ENCODE measurements at places on chromosomes 13 and 19.

GRCh38 chr19:16569609-16570320 is 2.5 kb downstream of the SLC35E1 start:
- no peak for DNase-seq

DNA sequence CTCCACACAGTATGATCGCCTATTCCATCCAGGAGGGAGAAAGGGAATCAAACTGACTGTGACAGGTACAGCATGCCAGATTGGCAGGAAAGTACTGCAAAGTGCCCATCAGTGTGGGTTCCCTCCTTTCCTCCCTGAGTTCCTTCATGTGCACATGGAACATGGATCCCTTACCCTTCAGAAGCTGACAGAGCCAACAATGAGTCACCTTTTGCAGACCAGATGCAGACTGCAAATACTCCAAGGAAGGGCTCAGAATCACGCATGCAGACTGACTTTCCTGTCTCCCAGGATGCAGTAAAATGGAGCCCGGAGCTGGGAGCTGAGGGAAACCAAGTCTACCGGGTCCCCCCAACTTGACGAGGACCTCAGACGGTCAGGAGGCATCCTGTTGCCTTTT is 41.8 kb downstream of the SACS start:
- DNase-seq, result no peak

DNA sequence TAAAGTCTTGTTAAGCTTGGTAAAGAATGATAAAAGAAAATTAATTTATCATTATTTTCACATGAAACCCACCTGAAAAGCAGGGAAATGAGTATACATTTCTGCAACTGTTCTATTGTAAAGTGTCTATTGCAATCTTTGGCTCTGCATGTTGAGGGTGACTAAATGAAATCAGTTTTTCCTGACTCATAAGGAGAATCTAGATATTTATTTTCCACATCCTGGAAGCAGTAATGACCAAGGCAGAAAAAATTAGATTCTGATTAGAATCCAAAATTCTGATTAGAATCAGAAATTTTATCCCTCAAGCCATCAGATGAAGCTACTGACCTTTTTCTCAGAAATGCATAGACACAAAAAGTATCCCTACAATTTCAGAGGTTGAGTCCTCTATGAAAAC is 178.4 kb downstream of the MYO16 start:
- DNase-seq, result no peak

DNA sequence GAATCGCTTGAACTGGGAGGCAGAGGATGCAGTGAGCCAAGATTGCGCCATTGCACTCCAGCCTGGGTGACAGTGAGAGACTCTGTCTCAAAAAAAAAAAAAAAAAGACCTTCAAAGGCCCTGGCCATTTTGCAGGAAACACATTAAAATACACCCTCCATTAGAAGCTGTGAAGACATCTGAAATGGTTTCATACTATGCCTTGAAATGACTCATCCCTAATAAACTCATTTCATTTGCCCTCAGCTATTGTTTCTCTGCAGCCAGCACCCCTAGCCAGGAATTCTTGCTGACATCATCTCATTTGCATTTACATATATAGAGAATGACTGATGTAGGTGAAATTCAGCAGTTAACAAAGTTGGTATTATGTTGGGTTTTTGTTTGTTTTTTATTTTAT is 8.7 kb downstream of the EML2 start:
- DNase-seq, result no peak

DNA sequence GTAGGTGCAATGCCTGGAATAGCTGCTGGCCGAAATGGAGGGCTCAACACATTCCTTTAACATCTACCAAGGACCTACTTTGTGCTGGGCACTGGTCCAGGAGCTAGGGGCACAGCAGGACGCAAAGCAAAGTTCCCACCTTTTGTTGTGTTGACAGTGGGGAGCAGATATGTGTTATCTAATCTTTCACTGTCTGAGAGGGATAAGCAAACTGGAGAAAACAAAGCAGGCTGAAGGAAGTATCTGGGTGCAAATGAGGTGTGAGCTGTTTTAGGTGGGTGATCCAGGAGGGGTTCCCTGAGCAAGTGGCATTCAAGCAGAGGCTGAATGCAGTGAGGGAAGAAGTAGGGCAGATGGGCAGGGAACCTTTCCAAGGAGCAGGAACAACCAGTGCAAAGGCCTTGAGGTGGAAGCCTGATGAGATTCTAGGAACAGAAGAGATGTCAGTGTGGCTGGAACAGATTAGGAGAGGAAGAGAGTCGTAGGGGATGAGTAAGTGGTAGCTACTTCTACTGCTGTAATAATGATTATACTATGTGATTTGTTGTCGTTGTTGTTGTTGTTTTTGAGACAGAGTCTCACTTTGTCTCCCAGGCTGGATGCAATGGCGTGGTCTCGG is 2.2 kb upstream of the PLAUR start:
- no peak for DNase-seq

DNA sequence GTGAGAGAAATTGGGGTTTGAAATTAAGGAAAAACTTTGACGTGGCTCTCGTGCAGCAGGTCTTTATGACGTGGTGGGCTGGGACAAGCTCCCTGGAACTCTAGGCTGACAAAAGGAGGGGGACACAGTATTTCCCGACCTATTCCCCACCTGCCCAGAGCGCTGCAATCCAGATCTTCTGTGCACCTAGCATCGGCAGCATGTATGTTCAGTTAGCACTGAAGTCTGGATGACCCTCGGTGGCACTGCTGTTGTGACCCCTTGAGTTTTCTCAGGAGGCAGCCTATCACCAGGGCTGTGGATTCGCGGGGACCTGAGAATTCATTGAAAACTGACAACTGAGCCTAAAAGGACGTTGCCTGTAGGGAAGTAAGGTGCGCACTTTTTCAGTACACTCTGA is 9.1 kb upstream of the ZNF536 start:
- DNase-seq, result no peak

- DNase-seq, result no peak
Measured at GRCh38 chr13:67183151-67183550, 47.0 kb downstream of the PCDH9 start.

- no peak for DNase-seq
Measured at GRCh38 chr19:23311551-23311950, 61.4 kb upstream of the ZNF724 start.

DNA sequence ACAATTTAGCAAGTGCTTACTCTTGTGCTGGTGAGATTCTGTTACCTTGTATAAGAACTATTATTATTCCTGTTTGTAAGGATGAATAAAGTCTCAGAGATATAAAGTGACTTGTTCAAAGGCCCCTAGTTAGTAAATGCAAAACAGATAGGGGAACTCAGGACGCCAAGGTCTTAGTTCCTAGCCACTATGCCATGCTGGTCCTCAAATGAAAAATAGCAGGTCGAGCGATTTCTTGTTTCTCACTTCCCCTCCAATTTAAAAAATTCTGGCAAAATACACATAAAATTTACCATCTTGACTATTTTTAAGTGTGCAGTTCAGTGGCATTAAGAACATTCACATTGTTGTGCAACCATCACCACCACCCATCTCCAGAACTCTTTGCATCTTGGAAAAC is 1.1 kb downstream of the TECR start:
- DNase-seq, result no peak

DNA sequence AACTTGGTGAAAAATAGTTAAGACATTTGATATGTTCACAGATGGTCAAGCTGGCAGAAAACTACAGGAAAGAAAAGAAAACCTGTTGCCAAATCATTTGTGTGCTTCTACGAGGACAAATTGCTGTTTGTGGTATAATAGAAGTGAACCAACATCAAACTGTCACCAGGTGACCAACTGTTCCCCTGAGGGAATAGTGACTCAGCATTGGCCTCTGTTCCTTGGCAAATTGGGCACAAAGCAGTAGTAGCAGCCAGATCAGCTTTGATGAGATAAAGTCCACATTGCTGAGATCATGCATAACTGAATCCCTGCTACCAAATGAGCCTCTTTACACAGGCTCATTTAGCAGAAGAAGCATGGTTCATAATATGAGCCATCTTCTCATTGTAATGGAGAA is 103.5 kb downstream of the POSTN start:
- DNase-seq, result peak; percentile 54

GRCh38 chr13:51298812-51299211 is 40.7 kb upstream of the SERPINE3 start:
- DNase-seq, result no peak

GRCh38 chr19:24081056-24081455 is 5.9 kb upstream of the ZNF254 start:
- no peak for DNase-seq

- DNase-seq, result peak; percentile 97
Measured at GRCh38 chr19:34677386-34678084, at the start of gene ZNF302. Gene ZNF302 (plus strand): TSS chr19:34677678. CDS start chr19:34678805, 1,127 bp downstream.

DNA sequence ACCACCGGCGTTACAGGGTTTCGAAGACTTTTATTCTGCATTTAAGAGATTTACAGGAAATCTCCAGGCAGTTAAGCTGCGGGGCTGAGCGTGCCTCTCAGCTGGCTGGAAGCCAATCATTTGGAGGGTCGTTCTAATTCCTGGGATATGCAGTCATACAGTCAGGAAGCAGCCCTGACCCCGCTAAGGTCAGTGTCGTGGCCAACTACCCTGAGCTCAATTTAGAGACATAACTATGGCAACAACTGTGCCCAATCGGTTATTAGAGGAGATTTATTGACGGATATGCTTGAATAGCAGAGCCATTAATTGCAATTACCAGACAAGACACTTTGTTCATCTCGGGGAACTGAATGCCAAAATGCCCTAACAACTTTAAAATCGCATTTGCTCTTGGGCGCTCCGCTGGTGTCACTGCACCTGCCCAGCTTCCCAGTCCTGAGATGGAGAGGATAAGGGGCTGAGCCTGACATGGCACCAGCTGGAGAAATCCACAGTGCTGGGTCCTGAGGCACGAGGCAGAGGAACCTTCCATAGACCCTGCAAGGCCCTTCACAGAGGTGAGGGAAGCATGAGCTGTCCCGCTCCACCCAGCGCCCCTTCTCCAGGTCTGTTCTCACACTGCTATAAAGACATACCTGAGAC is 15.1 kb upstream of the ZNF507 start:
- DNase-seq, result peak; percentile 5

DNA sequence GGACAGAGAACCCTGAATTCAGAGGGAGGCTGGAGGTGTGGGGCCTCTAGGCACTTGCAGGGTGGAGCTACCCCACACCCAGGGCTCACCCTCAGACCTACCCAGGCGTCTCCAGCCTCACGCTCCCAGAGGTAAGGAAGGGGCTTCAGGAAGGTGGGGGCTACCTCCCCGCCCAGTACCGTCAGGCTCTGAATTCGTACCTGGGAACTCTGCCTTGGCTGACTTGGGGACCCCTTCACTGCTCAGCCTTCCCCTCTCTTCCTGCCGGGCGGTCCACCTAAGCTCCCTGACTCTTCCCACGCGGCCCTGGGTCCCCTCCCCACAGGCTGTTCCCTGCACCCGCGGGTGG is 28.5 kb upstream of the PARP4 start:
- no peak for DNase-seq

DNA sequence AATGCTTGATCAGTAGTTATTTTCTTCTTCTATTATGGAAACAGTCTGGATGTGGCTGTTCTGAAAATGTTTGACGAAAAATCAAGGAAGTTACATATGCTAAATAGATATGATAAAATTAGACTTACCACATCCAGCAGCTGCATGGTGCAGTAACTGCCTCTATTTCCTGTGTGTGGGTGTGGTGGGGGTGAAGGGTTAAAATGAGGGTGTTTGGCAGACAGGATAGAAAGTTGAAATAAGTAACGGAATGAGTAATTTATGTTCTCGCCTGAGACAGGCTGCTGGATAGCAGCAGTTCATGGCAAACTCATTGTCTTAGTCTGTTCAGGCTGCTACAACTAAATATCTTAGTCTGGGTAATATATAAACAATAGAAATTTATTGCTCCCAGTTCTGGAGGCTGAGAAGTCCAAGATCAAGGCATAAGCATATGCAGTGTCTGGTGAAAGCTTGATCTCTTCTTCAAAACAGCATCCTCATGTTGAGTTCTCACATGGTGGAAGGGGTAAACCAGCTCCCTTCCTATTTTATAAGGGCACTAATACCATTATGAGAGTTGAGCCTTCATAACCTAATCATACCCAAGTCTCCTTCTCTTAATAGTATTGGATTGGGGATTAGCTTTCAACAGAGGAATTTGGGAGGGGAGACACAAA is 1248.9 kb downstream of the SLITRK5 start:
- DNase-seq, result no peak

- no peak for DNase-seq
Measured at GRCh38 chr19:46815833-46816627, 27.6 kb upstream of the SLC1A5 start.

DNA sequence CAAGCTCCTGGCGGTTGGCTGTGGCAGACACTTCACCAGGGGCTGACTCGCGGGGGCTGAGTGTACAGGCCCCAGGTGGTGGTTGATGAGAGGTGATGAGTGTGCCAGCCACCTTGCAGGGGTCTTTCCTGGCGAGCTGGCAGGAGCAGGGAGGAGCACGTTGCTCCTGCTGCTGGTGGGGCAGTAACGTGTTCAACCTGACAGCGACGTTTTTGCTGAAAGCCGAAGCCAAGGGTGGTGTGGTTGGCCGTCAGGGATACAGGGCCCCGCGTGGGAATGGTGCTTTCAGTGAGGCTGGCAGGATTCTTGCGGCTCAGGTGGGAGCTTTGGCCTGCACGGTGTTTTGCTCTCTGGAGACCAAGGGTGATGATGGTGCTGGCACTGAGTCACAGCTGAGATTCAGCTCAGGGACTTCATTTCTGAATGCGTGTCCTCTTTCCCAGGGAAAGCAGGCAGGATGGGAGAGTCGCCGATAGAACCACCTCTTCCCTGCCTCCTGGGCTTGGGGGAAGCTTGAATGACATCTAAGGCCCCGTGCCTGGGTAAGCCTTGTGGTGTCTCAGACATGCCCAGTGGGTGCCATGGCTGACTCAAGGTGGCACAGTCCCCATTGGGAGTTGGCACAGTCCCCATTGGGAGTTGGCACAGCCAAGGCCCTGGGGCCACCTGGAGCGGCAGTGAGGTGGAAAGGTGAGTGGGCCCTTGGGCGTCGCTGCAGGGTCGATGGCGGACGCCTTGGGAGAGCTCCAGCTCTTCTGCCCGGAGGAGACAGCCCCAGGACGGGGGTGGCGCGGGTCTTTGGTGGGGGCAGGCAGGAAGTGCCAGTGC is 8.8 kb downstream of the DAZAP1 start:
- no peak for DNase-seq

- DNase-seq, result no peak
Measured at GRCh38 chr13:59754411-59754810, 409.3 kb downstream of the DIAPH3 start.

DNA sequence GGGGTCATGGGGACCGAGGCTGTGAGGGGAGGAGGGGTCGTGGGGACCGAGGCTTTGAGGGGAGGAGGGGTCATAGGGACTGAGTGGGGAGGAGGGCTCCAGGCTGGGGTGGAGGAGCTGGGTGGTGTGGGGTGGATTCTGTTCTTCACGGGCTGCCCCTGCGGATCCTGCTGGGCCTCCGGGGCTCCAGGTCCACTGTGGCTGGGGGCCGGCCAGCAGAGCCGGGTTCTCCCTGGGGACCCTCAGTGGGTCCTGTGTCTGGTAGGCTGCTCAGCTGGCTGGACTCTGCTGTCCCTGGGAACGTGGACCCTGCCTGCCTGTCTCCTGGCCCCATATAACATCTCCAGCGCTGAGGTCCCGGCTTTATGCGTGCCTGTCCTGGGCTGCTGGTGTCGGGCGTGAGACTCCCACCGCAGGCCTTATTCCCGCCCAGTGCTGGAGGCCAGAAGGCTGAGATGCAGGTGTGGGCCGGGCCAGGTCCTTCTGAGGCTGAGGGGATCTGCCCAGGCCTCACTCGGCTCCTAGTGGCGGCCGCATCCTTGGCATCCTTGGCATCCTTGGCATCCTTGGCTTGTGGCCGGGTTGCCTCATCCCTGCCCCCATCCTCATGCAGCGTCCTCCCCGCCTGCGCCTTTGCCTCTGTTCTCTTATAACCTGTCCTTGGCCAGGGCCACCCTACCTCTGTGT is 19.8 kb upstream of the GNA15 start:
- no peak for DNase-seq

- peak; percentile 38 for DNase-seq
Measured at GRCh38 chr13:31184981-31185645, 14.7 kb upstream of the B3GLCT start.

- DNase-seq, result no peak
Measured at GRCh38 chr13:39556866-39557265, 46.1 kb downstream of the LHFPL6 start.

Data from NCI-H1417 (cell line).